ENCODE measurements at places on chromosomes 16 and 17. TPM values are rescaled to one million over a fixed set of nuclear protein-coding genes. Genes with fewer than 3 reads are reported as not detected.

SPAG5 gene
- total RNA-seq, result 132 TPM

ATP2A1 gene
- total RNA-seq, result 3.8 TPM

TBC1D3E gene
- total RNA-seq, result not detected

RGS9 gene
- 13.8 TPM for total RNA-seq

KRT36 gene
- not detected for total RNA-seq

CDYL2 gene
- 12.8 TPM for total RNA-seq

LITAFD gene
- total RNA-seq, result not detected

ADAMTS18 gene
- 12.4 TPM for total RNA-seq

FLCN gene
- 39.3 TPM for total RNA-seq

P4HB gene
- 535 TPM for total RNA-seq

- H3K36me3 ChIP-seq, result no peaks in the 10 kb centered on the region
- H3K4me3 ChIP-seq, result no peak overlapping the region
- no peak overlapping the region for H3K27ac ChIP-seq
- DNase-seq, result peak; percentile 19
- H3K4me1 ChIP-seq, result no peaks in the 10 kb centered on the region
These were observed 2.9 kb downstream of the GLP2R start for GRCh38 chr17:9828296-9829295.

GRCh38 chr16:51524555-51525373 lies 373.7 kb upstream of the SALL1 start:
- H3K4me1 ChIP-seq, result peaks cover 5% of the 10 kb centered on the region
- no peaks in the 10 kb centered on the region for H3K36me3 ChIP-seq
- H3K4me3 ChIP-seq, result no peak overlapping the region
- H3K27me3 ChIP-seq, result no peaks in the 10 kb centered on the region
- H3K27ac ChIP-seq, result no peak overlapping the region

- H3K27ac ChIP-seq, result no peak overlapping the region
- peaks cover 23% of the 10 kb centered on the region for H3K27me3 ChIP-seq
- H3K4me1 ChIP-seq, result no peaks in the 10 kb centered on the region
- no peak overlapping the region for H3K4me3 ChIP-seq
- no peak for DNase-seq
- no peaks in the 10 kb centered on the region for H3K36me3 ChIP-seq
These were observed 51.7 kb downstream of the RPH3AL start for GRCh38 chr17:300881-301280.

DNA sequence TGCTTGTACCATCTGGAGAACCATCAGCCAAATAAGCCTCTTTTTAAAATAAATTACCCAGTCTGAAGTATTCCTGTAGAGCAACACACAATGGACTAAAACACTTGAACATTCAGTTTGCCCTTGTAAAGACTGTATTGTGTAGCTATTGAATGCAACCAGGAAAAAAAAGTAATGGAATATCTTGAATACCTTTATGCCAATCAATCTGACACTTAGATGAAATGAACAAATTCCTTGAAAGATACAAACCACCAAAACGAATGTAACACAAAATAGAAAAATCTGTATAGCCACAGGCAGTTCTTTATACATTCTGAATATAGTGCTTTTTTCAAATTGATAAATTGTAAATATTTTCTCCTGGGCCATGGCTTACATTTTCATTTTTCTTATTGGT lies 63.3 kb upstream of the KCNJ16 start:
- H3K27ac ChIP-seq, result peak overlapping the region; percentile 61
- no peaks in the 10 kb centered on the region for H3K4me1 ChIP-seq
- no peaks in the 10 kb centered on the region for H3K27me3 ChIP-seq
- H3K36me3 ChIP-seq, result no peaks in the 10 kb centered on the region
- H3K4me3 ChIP-seq, result no peak overlapping the region
- DNase-seq, result no peak

GRCh38 chr17:78544881-78545755 lies 32.1 kb downstream of the DNAH17 start:
- no peaks in the 10 kb centered on the region for H3K4me1 ChIP-seq
- no peak for DNase-seq
- H3K27me3 ChIP-seq, result no peaks in the 10 kb centered on the region
- H3K36me3 ChIP-seq, result no peaks in the 10 kb centered on the region
- no peak overlapping the region for H3K4me3 ChIP-seq

DNA sequence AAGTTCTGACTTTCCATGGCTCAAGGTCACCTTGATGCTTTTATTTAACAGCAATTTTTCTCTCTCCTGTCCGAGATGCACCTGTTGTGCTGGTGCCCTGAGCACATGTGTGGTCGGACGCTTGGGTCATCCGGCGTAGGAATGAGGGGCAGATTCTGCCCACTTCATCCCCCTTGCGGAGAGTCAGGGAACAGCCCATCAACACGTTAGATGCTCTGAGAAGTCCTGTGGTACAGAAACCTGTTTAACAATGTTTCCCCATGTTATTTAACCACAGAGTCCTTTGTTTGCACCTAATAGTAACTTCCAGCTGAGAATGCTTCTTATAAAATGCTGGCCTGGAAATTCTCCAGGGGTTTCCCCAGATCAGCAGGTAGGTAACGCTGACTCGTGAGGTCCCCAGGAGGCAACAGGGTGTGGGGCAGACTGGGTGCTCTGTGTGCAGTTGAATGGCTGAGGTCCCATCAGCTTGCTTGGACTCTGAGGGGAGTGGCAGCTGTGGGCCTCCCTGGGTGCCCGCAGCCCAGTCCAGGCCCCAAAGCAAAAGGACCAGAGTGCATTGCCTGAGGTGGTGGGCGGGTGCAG lies 17.8 kb downstream of the DOC2B start:
- no peaks in the 10 kb centered on the region for H3K36me3 ChIP-seq
- H3K4me3 ChIP-seq, result no peak overlapping the region
- H3K27ac ChIP-seq, result no peak overlapping the region
- DNase-seq, result peak; percentile 78

GRCh38 chr16:52613508-52613907 lies 66.6 kb upstream of the TOX3 start:
- no peak overlapping the region for H3K27ac ChIP-seq
- no peak for DNase-seq
- no peaks in the 10 kb centered on the region for H3K27me3 ChIP-seq
- H3K36me3 ChIP-seq, result no peaks in the 10 kb centered on the region
- H3K4me3 ChIP-seq, result no peak overlapping the region
- H3K4me1 ChIP-seq, result no peaks in the 10 kb centered on the region

- no peaks in the 10 kb centered on the region for H3K4me1 ChIP-seq
- no peak for DNase-seq
- H3K36me3 ChIP-seq, result peaks cover under 1% of the 10 kb centered on the region
- H3K27ac ChIP-seq, result no peak overlapping the region
These were observed 10.0 kb downstream of the DUS2 start for GRCh38 chr16:68033101-68033500.

GRCh38 chr16:12081048-12081404 lies 104.5 kb downstream of the SNX29 start:
- no peaks in the 10 kb centered on the region for H3K36me3 ChIP-seq
- no peak overlapping the region for H3K27ac ChIP-seq
- H3K4me1 ChIP-seq, result no peaks in the 10 kb centered on the region
- H3K4me3 ChIP-seq, result no peak overlapping the region

DNA sequence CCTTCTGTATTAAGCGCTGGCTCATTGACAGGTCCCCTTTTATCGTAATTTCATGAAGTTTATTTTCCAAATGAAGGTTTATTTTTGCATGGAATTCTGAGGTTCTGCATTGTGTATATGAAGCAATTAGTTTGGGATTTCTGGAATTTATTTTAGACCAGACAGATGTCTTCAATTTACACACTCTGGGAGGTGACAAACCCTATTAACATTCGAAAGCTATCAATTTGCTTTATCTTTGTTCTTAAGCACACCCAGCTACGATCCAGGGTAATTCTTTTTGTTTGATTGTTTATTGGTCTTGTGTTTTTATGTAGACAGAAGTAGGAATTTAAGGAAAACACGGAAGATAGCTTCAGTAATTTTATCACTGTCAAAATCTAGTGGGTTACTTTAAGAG lies 264.6 kb downstream of the HS3ST3A1 start:
- peaks cover 7% of the 10 kb centered on the region for H3K4me1 ChIP-seq
- no peaks in the 10 kb centered on the region for H3K36me3 ChIP-seq
- DNase-seq, result no peak
- H3K27me3 ChIP-seq, result no peaks in the 10 kb centered on the region

GRCh38 chr16:12704492-12705111 lies 99.1 kb downstream of the CPPED1 start:
- H3K4me1 ChIP-seq, result no peaks in the 10 kb centered on the region
- no peaks in the 10 kb centered on the region for H3K36me3 ChIP-seq
- DNase-seq, result no peak
- no peak overlapping the region for H3K27ac ChIP-seq
- H3K27me3 ChIP-seq, result no peaks in the 10 kb centered on the region

DNA sequence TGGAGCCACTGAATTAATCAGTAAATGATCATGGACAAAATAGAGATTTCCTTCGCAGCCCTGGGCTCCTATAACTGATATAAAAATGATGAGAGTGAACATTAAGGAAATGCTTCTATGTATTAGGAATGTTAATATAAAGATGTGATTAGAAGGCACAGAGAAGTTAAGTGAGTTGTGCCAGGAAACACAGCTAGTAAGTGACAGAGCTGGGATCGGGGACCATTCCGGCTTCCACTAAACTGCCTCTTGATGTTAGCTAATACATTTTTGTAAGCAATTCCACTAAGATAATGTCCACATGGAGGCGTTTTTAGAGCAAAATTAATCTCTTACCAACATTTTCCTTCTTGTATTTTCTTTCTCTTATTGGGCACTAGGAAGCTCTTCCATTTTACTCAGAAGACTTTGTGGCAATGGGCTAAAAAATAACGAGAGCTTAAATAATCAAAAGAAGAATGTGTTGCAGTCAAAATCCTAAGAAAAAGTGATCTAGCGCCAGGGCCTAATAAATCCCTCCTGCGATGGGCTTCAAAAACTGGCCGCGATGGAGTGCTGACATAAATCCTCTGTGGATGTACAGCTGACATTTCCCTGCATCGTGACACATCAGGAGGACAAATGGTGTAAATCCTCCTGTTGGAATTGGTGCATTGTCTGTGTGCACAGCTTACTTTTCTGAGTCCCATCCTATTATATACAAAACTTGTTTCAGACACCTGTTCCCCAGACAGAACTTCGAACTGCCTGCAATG lies 326.1 kb upstream of the MAF start:
- no peak overlapping the region for H3K27ac ChIP-seq
- DNase-seq, result no peak
- no peaks in the 10 kb centered on the region for H3K4me1 ChIP-seq
- H3K27me3 ChIP-seq, result peaks cover 15% of the 10 kb centered on the region
- H3K4me3 ChIP-seq, result no peak overlapping the region

All from endodermal cell (in vitro differentiated cells).